ENCODE measurements at places on chromosomes 3 and 15.
A peak's percentile ranks its signal among the peaks of the same experiment; 100 is the strongest.

- no peak for DNase-seq
Measured at GRCh38 chr15:69328739-69329138, 30.0 kb downstream of the PAQR5 start.

DNA sequence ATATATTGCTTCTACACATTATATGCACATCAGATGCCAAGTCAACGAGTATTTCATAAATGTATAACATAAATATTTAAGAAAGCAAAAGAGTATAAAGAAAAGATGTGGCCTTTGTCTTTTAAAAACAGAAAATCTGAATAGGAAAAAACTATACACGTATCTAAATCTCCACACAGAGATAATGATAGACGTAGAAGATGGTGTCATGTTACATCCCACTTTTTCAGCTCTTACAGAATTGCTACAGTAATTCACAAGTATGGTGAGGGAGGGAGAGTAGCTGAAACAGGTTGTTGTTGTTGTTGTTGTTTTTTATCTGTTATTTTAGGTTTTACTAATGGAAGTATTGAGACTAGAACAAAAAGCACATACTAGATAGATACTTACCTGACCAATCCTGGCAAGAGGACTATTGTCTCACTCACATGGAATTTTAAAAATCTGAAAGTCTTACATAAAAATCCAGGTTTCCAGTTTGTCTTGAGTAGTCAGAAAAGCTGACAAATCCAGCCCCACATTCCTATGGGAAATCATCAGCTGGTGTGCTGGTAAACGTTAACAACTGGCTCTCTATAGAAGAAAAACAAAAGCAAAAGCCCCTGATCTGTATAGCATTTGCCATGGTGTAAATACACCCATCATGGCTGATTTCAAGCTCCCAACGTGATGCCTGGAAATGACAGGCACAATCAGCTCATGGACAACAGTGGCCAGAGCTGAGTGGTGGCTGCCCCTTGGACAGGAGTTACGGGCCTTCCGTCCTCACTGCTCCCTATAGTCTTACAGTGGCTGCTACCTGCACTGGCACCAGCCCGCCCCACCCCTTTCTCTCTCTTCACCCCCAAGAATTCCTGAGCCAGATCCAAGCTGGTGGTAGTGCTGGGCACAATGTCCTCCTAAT lies 47.4 kb upstream of the VGLL4 start:
- DNase-seq: no peak

DNA sequence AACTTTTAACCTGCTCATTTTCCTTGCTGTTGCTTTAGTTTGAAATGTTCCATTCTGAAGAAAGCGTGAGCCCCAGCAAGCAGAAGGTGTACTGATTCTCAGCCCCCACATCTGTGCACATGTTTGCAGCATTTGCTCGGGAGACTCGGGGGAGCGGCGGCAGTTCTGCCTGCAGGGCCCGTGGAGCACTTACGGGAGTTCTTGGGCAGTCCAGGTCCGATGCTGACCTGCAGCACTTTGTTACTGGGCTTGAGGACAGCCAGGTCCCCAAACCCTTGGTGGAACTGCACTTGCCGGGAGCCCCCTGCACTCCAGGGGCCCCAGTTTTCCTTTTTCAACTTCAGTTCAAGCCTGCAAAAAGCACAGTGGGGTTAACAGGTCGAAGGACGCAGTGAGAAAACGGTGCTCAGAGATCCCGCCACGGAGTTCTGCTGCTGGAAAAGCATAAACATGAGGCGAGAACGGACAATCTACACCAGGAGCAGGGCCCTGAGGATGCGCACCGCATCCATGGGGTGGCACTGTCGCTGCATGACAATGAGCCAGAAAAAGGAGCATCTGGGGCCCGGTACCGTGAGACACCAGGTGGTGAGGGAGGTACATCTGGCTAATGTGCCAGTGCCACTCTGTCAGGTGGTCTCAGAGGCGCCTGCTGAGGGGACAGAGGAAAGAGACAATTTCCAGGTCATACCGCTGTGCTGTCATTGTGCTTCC lies 45.6 kb upstream of the LDHAL6B start:
- DNase-seq: peak; percentile 39

GRCh38 chr3:98901119-98901391 lies 440 bp downstream of the DCBLD2 start:
- DNase-seq: no peak

GRCh38 chr3:136632625-136633081 lies 119.5 kb downstream of the STAG1 start:
- DNase-seq: no peak

DNA sequence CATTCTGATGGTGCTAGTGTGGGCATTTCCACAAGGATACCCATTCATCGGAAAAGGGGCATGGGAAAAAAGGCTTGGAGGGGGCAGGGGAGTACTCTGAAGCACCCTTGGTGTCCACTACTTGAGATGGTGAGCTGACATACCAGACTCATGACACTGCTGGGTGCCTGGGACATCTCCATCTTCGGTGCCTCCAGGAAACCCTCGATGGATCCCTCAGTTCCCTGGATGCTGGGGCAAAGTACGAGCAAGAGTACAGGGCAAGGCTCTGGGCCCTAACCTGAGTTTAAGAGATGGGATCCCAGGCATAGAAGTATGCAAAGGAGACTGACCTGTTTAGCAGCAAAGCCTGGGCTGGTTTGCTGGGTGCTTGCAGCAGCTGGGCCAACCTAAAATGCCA lies 5.2 kb upstream of the IP6K1 start:
- DNase-seq: no peak
